ENCODE measurements at places on chromosomes 12 and 14. TPM values are rescaled to one million over a fixed set of nuclear protein-coding genes. Genes with fewer than 3 reads are reported as not detected.
A peak's percentile ranks its signal among the peaks of the same experiment; 100 is the strongest.

DNA sequence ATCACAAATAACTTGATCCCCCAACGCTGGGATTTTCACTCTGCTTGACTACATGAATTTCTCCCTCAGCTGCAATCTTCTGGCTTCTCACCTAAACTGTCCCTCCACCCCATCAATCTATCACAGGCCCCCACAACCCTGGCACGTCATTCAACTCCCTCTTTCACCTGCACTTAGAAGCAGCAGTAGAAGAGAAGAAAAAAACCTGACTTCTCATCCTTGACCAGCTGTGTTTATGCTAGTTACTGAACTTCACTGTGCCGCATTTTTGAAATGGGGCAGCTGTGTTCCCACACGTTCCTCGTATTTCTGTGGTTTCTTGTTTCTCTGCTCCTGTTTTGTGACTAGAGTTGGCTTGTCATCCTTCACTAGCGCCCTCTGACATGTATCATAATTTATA lies 35.0 kb downstream of the ITPR2 start:
- H3K27ac ChIP-seq: no peak overlapping the region
- no peak for DNase-seq
- no peaks in the 10 kb centered on the region for H3K36me3 ChIP-seq
- no peaks in the 10 kb centered on the region for H3K4me1 ChIP-seq

The SLC8A3 gene
- total RNA-seq: not detected

DNA sequence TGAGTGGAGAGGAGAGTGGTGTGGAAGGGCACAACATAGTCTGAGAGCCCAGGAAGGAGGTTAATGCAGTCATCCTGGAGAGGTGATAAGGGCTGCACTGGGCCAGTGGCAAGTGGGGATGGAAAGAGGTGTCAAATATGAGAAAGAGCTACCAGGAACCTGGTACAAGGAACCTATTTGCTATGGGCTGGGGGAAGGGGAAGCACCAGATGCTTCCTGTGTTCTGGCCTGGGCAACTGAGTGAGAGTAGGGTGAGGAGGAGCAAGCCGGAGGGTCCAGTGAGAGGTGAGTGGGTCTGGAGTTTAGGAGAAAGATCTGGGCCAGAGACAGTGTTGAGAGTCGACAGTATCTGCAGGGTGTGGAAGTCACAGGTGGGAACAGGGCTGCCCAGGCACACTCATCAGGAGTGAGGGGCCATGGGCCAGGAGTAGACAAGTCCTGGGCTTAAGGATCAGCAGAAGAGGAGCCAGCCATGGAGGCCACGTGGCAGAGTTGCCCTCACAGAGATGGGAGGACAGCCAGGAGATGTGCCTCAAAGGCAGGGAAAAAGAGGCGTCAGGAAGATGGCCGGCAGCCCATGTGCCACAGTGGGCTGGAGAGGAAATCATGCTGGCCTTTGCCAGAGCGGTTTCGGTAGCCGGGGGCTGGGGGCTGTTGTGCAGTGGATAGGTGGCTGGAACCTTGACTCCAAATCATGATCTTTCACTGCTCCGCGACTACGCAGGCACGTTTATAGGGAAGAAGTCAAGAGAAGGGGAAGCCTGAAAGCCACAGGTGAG lies 2.9 kb upstream of the AQP6 start:
- peaks cover 21% of the 10 kb centered on the region for H3K27me3 ChIP-seq
- DNase-seq: no peak
- H3K4me1 ChIP-seq: peaks cover 17% of the 10 kb centered on the region
- no peak overlapping the region for H3K4me3 ChIP-seq

GRCh38 chr14:90288651-90289355 lies 32.5 kb downstream of the PSMC1 start:
- no peaks in the 10 kb centered on the region for H3K4me1 ChIP-seq
- H3K36me3 ChIP-seq: peaks cover 67% of the 10 kb centered on the region
- no peak for DNase-seq
- no peak overlapping the region for H3K27ac ChIP-seq

The COX8C gene
- total RNA-seq: not detected

The INF2 gene
- 76.9 TPM for total RNA-seq

GRCh38 chr12:17015501-17015900 lies 409.5 kb upstream of the LMO3 start:
- H3K4me1 ChIP-seq: no peaks in the 10 kb centered on the region
- H3K27me3 ChIP-seq: no peaks in the 10 kb centered on the region
- H3K27ac ChIP-seq: no peak overlapping the region
- H3K36me3 ChIP-seq: no peaks in the 10 kb centered on the region
- DNase-seq: no peak
- H3K4me3 ChIP-seq: no peak overlapping the region

The CRIP2 gene
- 68.3 TPM for total RNA-seq

The WDHD1 gene
- 1.8 TPM for total RNA-seq

- no peak for DNase-seq
- no peaks in the 10 kb centered on the region for H3K4me1 ChIP-seq
- no peak overlapping the region for H3K27ac ChIP-seq
- no peaks in the 10 kb centered on the region for H3K36me3 ChIP-seq
- H3K27me3 ChIP-seq: no peaks in the 10 kb centered on the region
Observed at GRCh38 chr12:1173781-1174617, 183.0 kb downstream of the ERC1 start.

GRCh38 chr14:25259470-25259869 lies 209.5 kb upstream of the STXBP6 start:
- H3K36me3 ChIP-seq: no peaks in the 10 kb centered on the region
- H3K4me1 ChIP-seq: no peaks in the 10 kb centered on the region
- H3K4me3 ChIP-seq: no peak overlapping the region
- H3K27ac ChIP-seq: no peak overlapping the region

The GDF3 gene
- total RNA-seq: not detected

DNA sequence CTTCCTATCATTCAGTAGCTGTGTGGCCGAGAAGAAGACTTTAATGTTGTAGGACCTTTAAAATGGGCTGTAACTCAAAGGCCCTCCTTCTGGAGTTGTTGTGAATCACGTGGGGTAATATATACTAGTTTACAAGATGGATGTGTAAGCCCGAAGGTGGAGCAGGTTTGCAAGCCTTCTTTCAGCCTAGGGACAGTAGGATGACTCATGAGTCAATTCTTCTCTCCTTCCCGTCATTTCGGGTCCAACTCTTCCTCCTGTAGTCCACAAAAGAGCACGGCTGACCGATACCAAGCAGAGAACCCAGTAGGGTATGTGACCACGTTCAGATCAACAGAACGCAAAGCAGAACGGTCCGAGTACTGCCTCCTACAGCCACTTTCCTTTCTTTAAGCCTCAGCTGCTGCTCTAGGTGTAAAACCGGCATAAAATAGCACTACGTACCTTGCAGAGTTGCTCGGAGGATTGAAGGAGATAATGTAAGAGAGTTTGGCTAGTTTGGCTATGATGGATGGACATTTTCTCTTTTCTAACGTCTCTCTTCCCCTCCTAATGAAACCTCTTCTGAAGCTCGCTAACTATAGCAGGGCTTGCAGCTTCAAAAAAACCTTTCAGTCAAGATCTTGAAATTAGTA lies 1.3 kb upstream of the RASSF3 start:
- DNase-seq: peak; percentile 44
- H3K27ac ChIP-seq: peak overlapping the region; percentile 69
- no peaks in the 10 kb centered on the region for H3K27me3 ChIP-seq
- peaks cover 7% of the 10 kb centered on the region for H3K36me3 ChIP-seq
- H3K4me3 ChIP-seq: peak overlapping the region; percentile 70

DNA sequence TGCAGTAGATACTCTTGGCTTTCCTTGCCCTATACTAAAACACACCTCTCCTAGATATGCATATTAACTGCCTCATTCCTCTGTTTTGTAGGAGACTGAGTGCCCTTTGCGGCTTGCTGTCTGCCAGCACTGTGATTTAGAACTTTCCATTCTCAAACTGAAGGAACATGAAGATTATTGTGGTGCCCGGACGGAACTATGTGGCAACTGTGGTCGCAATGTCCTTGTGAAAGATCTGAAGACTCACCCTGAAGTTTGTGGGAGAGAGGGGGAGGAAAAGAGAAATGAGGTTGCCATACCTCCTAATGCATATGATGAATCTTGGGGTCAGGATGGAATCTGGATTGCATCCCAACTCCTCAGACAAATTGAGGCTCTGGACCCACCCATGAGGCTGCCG lies 15.4 kb downstream of the TRAFD1 start:
- no peaks in the 10 kb centered on the region for H3K4me1 ChIP-seq
- DNase-seq: no peak

GRCh38 chr12:75289753-75290152 lies 40.4 kb downstream of the CAPS2 start:
- no peak for DNase-seq
- no peak overlapping the region for H3K4me3 ChIP-seq
- H3K4me1 ChIP-seq: no peaks in the 10 kb centered on the region

The CRADD gene
- 9.2 TPM for total RNA-seq

DNA sequence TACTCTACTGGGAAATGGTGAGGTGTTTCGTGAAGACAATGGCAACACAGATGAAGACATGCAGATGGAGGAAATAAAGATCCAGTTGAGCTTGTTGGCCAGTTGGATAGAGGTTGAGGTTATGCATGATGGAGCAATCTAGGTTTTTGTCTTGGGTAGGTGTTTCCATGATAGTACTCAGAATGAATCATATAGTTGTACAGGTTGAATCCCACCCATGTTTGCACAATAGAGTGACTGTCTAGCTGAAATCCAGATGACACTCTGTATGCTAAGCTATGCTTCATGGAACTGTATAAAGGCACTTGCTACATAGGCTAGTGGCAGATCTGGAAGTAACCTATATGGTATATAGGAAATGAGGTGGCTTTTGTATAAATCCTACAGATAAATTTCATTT lies 264.9 kb downstream of the NAV3 start:
- H3K27ac ChIP-seq: no peak overlapping the region
- no peak for DNase-seq
- H3K36me3 ChIP-seq: no peaks in the 10 kb centered on the region
- H3K4me3 ChIP-seq: no peak overlapping the region
- H3K4me1 ChIP-seq: no peaks in the 10 kb centered on the region
- no peaks in the 10 kb centered on the region for H3K27me3 ChIP-seq

DNA sequence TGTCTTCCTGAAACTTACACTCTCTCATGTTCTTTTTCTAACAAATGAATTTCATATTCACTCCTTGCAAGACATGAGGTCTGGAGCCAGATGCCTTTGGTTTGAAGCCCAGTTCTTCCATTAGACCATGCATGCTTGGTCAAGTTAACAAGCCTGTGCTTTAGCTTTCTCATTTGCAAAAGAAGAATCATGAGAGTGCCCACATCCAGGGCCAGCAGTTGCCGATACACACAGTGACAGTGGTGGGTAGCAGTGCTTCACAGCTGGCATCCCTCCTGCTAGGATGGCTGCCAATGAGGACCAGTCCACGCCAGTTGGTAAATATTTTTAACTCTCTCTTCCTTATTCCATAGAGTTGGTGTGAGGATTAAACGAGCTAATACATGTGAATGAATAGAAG lies 163.1 kb downstream of the PHLDA1 start:
- H3K4me1 ChIP-seq: no peaks in the 10 kb centered on the region
- no peak overlapping the region for H3K27ac ChIP-seq
- no peaks in the 10 kb centered on the region for H3K36me3 ChIP-seq
- H3K27me3 ChIP-seq: no peaks in the 10 kb centered on the region
- DNase-seq: no peak
- H3K4me3 ChIP-seq: no peak overlapping the region

DNA sequence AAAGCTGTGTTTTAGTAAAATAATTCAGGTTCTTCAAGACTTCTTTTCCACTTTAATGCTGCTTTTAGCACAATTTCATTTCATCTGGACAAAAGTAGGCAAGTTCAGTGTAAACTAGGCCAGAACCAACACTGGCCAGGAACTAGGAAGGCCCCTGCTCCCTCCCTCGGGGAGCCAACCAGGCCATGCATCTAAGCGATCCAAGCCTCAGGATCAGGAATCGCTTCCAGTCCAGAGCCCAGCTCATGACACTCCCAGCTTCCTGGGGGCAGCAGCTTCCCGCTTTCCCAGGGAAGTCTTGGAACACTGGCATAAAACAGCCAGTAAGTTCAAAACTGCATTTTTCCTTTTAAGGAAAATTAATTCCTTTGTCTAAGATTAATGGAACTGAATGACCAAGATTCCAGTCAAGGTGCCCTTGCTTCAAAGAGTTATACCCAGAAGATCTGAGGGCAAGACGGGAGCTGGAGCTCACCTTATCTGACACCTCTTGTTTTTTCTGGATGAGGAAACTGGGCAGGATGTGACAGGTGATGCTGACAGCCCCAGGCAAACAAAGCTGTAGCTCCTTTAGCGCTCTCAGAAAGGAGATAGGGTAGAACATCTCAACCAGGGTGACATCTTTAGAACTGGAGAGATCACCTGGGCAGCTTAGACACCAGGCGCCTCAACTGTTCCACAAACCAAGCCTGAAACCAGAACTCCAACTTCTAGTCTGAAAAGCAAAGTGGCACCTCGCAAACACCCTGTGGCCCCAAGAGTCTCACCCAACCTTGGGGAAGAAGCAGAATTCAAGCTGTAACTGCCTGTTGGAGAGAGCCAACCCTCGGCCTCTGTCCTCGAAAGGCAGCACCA lies 61.4 kb upstream of the PNMA1 start:
- DNase-seq: no peak
- H3K27ac ChIP-seq: no peak overlapping the region
- H3K27me3 ChIP-seq: no peaks in the 10 kb centered on the region
- no peak overlapping the region for H3K4me3 ChIP-seq
- H3K36me3 ChIP-seq: peaks cover 11% of the 10 kb centered on the region

GRCh38 chr12:127731657-127732056 lies 535.3 kb upstream of the TMEM132C start:
- H3K36me3 ChIP-seq: no peaks in the 10 kb centered on the region
- no peaks in the 10 kb centered on the region for H3K4me1 ChIP-seq
- H3K4me3 ChIP-seq: no peak overlapping the region
- no peaks in the 10 kb centered on the region for H3K27me3 ChIP-seq
- H3K27ac ChIP-seq: no peak overlapping the region

Data from CD4-positive, alpha-beta T cell (primary cell).